B cell (primary cell): ENCODE measurements at places on chromosomes 1 and 21. TPM values are rescaled to one million over a fixed set of nuclear protein-coding genes. Genes with fewer than 3 reads are reported as not detected.

DNA sequence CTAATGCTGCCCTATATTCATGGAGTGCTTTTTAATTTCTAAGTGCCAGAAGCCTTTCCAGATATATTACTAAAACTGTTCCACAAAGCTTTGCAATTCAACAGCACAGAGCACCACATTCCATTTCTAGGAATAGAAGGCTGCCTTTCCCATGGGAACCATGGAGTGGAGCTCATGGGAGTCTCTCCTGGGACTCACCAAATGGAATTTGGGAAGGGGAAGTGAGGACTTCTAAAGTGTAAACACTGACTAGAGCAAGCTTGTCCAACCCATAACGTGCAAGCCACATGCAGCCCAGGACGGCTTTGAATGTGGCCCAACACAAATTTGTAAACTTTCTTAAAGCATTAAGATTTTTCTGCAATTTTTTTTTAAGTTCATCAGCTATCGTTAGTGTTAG, 190.4 kb upstream of the TNR start:
- H3K4me3 ChIP-seq: no peak overlapping the region
- no peak for DNase-seq
- H3K4me1 ChIP-seq: no peaks in the 10 kb centered on the region
- H3K27ac ChIP-seq: no peak overlapping the region
- no peaks in the 10 kb centered on the region for H3K27me3 ChIP-seq

The RNF186 gene
- total RNA-seq: not detected in 2 replicates

The BMP8A gene
- 0.25 and 0.85 TPM in 2 replicates for total RNA-seq

DNA sequence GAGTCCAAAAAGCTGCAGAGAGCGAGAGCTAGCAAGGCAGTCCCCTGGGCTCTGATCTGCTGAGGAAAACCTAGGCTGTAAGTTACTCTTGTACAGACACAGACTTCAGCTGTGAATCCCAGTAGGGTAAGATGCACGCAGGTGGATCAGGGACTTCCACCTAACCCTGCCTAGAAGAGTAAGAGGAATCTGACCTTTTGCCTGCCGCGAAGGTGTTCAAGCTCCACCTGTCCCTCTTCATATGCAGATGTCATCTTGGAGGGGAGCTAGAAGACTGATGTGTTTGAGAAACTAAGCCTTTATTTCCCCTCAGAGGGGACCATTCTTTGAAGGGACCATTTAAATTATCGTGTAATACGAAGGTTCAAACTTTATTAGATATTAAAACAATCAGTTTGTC, 108.6 kb upstream of the USP24 start:
- H3K27me3 ChIP-seq: no peaks in the 10 kb centered on the region
- DNase-seq: no peak
- no peaks in the 10 kb centered on the region for H3K36me3 ChIP-seq
- no peak overlapping the region for H3K27ac ChIP-seq
- no peak overlapping the region for H3K4me3 ChIP-seq

DNA sequence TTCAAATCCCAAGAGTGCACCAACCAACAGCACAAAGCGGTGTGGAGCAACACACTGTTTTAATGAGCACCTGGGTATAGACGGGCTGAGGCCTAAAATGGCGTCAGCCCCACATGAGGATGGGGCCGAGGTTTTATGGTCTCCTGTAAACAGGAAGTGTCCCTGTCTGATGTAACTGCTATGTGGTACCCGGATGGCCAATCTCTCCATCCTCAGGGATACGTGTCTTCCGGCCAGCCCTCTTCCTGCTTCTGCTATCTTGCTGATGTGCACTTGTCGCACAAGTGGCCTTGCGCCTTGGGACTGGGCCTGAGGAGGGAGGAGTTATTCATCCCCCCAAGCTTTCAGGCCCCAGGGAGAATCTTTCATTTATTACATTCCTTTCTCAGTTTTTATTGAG, 73.5 kb downstream of the CNST start:
- H3K27me3 ChIP-seq: no peaks in the 10 kb centered on the region
- H3K4me3 ChIP-seq: no peak overlapping the region
- no peaks in the 10 kb centered on the region for H3K4me1 ChIP-seq
- no peak for DNase-seq
- peaks cover 65% of the 10 kb centered on the region for H3K36me3 ChIP-seq
